CD8-positive, alpha-beta T cell (primary cell): ENCODE measurements at places on chromosomes 2 and 18.

DNA sequence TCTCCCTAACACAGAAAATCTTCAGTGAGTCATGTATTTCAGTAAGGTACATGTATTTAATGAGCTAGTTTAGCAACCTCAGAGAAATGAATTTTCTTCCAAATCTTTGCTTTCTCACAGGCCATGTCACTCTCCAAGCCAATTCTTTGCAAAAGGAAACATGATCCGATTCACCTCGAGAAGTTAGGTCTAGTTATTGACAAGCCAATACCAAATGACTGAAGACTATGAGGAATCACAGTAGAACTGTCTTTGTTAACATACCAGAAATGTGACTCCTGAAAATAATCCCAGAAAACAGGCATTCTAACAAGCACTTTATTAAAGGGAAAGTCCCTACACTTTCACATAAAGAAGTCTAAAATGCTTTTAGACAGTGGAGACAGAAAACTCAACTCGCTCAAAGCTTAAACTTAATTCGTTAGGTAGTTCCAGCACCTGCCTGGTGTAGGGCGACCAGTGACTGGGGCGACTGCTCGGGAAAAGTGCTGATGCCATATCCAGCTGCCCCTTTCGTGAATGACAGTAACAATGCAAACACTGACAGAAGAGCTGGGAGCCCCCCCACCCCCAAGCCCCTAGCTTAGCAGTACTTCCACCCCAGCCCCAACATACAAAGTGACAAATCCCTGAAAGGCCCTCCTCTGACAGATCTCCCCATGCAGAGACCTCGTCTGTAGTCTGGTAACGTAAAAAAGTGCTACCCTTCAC lies 1.8 kb downstream of the MEMO1 start:
- DNase-seq, result peak; percentile 20

DNA sequence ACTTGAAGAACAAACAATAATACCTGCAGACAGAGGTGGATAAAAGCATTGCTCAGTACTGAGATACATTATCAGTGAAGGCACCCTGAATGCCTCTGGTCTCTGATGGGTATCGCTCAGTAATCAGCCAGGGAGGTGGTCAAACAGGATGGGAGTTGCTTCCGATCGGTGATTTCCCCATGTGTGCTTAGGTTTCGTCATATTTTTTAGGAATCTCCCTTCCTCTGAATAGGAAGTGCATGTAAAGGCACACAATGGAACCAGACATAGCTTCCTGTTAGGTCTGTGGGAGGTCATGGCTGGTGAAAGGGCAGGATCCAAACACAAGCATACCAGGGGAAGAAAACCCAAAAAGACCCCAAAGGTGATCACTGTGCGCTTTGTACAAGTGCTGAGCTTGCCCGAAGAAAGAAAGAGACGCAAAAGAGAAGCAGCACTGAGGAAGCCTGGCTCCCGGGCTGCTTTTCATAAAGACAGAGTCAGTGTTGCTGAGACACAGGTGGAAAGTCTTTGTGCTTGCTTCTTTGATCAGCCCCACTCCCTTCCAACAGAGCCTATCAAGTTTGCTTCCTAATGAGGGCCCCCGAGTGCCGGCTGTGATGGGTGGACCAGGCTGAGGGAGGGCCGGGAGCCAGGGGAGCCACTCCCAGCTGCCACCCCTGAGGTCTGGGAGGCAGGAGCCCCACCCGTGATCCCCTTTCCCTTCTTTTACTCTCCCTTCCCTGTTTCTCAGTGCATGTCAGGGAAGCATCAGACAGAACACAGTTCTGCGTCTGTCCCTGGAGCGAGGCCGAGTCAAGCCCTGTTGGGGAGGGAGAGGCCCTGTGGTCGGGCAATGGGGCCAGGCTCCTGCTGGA lies 138.2 kb downstream of the SH3RF3 start:
- no peak for DNase-seq

DNA sequence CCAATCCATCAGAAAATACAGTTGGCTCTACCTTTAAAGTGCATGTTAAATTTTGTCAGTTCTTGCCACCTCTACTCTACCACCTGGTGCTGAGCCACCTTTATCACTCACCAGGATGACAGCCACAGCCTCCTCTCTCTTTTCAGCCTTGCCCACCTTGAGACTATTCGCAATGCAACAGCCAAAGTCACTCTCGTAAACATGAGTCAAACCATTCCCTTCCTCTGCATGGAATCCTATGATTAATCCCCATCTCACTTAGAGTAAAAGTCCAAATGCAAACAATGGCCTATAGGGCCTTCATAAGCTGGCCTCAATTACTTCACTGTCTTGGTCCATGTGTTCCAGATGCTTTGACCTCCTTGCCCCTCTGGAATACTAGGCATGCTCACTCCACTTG lies 5.8 kb upstream of the OSBPL6 start:
- DNase-seq, result no peak

DNA sequence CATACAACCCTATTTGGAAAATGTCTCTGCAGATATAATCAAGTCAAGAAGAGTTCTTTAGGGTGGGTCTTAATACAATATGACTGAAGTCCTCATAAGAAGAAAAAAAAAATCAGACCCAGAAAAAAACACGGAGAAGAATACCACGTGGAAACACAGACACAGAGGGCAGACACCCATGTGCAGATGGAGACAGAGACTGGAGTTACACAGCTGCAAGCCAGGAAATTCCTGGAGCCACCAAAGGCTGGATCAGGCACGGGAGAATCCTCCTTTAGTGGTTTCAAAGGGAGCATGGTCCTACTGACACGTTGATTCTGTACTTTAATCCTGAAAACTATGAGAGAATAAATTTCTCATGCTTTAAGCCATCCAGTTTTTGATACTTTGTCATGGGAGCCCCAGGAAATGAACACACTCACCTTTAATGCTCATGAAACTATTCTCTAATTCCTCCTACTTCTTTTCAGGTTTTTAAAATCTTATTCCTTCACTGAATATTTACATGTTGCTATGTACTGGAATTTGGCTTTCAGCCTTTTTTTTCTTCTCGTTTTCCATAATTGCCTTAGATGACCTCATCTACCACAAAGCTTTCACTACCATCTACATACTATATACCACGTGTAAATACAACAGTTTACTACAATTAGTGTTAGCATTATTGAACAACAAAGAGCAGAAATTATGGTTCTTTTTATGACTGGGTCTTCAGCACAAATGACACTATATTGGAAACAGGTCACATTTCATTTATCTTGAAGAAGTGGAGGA lies 529.1 kb downstream of the IRS1 start:
- no peak for DNase-seq

- no peak for DNase-seq
These were observed 4.2 kb upstream of the SULT1C3 start for GRCh38 chr2:108235577-108235976.

DNA sequence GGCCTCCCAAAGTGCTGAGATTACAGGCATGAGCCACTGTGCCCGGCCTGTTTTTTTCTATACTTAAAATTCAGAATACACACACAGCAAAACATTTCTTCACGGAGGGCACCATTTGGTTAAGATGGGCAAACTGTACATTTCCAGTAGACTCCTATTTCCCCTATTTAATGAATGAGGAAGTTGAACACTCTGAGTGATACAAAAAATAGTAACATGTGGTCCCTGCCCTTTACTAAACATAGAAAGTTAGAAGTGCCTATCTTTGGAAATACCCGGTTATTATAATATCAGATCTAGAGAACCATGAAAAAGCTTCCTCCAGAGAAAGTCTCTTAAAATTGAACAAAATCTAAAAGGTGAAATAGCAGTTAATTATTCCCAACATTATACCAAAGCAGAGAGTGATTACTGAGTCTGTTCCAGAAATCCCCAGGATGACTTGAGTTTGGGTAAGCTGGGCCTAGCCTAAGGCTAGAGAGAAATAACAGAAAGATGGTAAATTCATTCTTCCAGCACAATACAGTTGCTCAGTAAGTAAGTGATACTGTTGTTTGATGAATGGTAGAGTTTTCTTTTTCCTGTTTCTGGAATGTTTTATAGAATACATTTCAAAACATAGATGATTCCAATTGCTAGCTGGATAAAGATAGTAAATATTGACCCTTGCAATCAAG lies 23.3 kb upstream of the RMC1 start:
- DNase-seq, result no peak

DNA sequence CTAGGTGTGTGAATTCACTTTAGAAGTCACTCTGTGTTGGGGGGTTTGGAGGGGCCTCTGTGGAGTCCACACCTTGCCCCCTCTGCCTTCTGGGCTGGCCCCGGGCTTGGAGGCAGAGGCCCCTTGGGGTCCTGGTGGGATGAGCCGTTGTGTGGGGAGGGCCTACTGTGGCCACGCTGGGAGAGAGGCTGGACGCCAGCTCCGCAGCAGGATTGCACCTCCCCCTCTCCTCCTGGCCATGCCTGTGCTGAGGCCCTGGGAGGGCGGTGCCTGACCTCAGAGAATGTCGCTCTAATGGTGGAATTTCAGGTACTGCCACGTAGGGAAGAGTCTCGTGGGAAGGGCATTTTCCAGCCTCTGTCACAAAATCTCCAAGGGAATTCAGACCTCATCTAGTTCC lies 237.0 kb downstream of the ATAD2B start:
- DNase-seq, result no peak

GRCh38 chr2:99035920-99036319 lies 99.9 kb upstream of the CRACDL start:
- DNase-seq, result no peak

DNA sequence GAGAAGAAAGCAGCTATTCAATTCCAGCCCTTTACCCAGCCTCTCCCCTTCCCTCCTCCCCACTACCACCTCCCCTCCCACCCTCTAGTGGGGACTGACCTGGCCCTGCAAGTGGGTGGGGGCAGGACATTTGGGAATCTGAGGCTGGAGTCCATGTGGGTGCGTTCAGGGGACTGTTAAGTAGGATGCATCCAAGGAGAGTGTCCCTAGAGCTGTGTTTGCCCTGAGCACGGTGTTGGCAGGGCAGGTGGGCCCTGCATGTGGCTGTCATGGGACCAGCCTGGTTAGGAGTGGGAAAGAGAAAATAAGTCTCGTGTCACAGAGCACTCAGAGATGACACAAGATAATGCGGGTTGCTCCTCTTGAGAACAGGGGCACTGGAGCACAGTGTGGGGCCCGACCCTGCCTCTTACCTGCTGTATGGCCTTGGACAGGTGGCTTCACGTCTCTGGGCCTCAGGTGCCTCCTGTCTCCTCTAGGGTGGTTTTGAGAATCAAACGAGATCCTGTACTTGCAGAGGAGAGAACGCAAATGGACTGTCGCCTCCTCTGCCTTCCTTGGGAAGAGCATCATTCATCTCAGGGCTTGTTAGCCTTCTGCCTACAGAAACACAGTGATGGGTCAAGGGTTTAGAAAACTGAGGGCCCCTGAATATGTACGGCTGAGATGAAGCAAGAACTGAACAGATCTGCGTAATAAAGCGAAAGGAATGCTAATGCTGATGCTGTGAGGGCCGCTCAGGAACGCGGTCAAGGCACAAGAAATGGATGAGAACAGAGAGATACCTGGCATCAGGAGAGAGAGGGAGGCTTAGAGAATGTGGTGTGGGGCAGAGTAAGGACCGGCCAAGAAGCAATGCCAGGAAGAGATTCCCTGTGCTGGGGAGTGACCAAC lies 187.7 kb upstream of the HAAO start:
- DNase-seq, result no peak
